Stimulated activated CD8-positive, alpha-beta memory T cell treated with anti-CD3 and anti-CD28 coated beads, Interleukin-15, amount 100 ng/mL, for 48 hours (primary cell): ENCODE measurements at places on chromosomes 2 and 18.
A peak's percentile ranks its signal among the peaks of the same experiment; 100 is the strongest.

- DNase-seq, result no peak
Measured at GRCh38 chr2:31286961-31287550, 53.1 kb downstream of the EHD3 start.

GRCh38 chr2:31032475-31032874, 105.8 kb downstream of the GALNT14 start:
- DNase-seq, result no peak

- no peak for DNase-seq
Measured at GRCh38 chr2:213455316-213456008, 171.2 kb downstream of the SPAG16 start.

DNA sequence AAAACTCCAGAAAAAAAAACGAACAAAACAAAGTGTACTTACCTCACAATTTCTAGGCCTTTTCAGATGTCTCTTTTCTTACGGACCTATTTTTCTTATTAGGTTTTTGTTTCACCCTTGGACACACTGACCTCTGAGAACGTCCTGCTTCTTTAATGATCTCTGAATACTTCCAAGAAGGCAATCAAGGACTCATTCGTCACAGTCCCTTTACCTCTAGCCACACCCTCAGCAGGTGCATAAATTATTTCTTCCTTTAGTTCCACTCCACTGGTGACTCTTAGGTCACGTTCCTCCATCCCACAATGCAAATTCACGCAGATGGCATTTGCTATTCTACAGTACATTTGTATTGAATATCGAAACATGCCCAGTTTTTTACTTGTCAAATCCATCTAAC, 21.9 kb downstream of the PELI1 start:
- DNase-seq, result no peak

- DNase-seq, result no peak
Measured at GRCh38 chr2:66775730-66776422, 341.0 kb downstream of the MEIS1 start.

DNA sequence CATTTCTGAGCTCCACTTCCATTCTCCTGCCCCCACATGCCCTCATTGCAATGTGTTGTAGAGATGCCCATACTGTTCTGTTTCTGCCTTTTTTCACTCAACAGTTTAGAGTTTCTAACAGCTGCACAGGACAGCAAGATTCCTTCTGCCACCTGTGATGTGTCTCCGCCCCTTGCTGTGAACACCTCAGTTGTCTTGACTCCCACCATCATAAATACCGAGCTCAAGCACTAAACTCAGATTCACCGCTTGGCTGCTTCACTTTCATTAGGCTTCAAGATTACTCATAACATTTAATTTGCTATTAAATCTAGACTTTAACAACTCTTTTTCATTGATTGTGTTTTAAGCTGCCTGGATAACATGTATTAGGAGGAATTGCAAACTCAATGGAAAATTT, 141.0 kb downstream of the MAP2 start:
- DNase-seq, result no peak

DNA sequence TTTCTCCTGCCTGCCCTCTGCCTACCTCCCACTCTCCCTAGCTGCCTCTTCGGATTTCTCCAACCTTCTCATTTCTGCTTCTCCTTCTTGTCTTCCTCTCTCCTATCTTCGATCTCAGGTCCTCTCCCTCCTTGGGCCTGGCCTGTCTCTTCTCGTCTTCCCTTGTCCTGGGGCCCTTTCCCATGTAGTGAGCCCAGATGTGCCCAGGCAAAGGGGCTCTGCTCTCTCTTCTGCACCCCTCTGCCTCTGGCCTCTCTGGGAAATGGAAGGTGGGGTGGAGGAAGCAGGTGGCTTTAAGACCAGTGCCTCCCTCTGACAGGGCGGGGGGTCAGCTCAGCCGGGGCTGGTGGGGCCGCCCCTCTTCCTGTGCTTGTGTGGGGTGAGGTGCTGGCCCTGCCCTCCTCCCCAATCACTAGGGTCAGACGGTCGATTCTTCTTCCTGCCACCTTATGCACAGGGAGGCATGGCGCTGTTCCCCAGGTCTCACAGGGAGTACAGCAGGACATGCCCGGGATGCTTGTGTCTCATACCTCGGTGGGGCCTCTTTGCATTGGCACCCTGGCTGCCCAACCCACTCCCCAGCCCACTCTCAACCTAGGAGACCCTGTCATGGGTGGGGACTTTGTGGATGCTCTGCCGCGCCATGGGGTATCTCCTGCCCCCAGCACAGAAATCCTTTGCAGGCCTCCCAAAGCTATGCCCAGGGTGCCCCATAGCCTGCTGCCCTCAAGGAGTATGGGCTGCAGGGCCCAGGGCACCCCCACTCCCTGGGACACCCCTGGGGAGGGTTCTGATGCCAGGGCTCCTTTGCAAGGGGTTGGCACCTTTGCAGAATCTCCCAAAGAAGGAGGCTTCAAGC, 213.8 kb upstream of the HAAO start:
- no peak for DNase-seq

GRCh38 chr2:202774104-202774503, 97.5 kb downstream of the ICA1L start:
- DNase-seq, result no peak

DNA sequence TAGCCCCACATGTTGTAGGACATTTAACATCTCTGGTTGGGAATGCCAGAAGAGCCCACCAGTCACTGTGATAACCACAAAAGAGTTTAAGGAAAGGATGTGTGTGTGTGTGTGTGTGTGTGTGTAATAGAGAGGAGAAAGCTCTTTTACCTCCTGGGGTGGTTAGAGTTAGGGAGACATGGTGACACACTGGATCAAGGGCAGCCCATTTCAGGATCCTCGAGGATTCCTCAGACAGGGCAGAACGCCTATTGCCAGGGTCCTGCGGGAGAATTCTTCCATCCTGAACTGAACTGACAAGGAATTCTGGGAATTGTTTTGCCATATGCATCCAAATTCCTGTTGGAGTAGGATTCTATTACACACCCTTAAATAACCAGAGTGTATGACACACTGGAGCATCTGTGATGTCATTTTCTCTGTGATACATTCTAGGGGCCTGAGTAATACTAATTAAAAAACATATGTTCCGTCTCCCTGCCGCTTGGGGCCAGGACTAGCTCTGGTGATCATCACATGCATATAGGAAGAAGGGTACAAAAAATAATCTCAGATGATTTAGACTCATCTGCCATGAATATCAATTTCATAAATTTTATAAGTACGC, 156.4 kb upstream of the MMADHC start:
- DNase-seq, result no peak

GRCh38 chr2:68730828-68731227, 3.8 kb upstream of the ARHGAP25 start:
- DNase-seq, result no peak

DNA sequence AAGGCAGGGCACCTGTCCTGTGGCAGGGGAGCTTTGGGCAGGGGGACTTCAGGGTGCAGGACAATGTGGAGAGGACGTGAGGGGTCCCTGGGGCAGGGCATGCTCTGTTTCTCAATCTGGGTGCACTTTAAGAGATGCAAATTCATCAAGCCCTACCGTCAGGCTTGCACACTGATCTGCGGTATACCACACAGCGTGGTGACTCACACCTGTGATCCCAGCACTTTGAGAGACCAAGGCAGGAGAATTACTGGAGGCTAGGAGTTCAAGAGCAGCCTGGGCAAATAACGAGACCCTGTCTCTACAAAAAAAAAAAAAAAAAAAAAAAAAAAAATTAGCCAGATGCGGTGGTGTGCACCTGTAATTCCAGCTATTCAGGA, 10.2 kb upstream of the GPC1 start:
- DNase-seq, result no peak

GRCh38 chr18:11995445-11996189, 14.3 kb downstream of the IMPA2 start:
- DNase-seq, result no peak

DNA sequence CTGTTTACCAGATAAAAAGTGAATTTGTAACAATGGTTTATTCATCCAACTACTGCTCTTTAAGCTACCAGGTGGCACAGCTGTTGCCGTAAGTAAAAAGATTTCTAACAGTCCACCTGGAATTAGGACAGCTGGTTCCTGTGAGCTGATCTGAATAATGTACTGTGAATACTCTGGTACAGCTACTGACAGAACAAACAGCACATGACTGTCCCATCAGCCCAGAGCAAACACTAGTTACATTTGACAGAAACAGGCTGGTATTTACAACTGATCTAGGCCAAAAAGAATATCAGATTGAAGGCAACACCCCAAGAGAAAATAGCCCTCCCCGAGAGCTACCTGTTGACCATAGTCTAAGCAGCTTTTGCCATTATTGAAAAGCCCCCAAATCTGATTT, 840.4 kb downstream of the CPS1 start:
- no peak for DNase-seq

DNA sequence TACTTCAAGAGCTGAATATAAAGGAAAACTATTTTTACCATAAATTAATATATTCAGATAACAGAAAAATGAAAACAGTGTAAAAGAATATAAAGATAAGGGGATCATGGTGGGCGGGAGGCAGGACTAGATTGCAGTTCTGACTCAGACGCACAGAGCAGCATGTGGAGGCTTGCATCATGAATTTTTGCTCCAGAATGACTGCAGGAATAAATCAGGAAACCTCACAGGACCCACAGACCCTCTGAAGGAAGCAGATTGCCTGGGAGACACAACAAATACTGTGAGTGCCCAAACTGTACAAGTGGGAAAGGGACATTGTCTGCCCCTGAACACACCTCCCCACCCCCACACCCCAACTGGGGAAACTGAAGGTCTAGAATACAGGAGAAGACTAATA, 19.2 kb upstream of the SIGLEC15 start:
- no peak for DNase-seq

DNA sequence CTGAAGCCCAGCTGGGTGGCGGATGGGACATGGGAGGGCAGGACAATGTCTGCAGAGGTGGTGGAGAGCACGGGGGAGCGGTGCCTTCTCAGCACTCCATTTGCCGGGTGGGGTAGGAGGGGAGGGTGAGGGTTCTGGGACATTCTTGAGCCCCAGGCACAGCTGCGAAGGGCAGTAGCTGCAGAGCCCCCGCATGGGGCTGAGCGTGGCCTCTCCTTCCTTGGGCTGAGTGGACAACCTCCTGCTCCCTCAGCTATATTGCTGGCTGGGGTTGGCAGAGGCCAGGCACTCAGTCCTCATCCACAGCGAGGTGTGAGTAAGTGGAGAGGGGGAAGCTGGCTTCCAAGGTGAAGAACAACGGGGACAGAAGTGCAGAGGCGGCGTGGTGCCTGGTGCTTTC, 50.1 kb downstream of the RHOB start:
- no peak for DNase-seq

DNA sequence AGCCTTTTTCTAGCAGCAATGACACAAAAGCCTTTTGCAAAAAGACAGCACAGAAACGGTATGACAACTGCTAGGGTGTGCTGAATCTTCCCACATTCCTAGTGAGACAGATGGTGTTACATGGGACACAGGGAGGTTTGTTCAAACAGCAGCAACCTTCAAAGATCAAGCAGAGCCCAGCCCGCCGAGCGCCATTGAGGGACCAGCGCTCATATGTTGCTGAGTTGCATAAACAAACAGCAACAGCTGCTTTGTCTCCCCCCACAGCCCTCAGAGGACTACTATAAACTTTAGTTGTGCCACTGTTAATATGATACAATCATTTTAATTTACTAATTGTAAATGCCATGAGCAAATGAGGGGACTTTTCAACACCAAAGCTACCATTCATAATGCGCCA, 117.7 kb downstream of the ZEB2 start:
- no peak for DNase-seq

DNA sequence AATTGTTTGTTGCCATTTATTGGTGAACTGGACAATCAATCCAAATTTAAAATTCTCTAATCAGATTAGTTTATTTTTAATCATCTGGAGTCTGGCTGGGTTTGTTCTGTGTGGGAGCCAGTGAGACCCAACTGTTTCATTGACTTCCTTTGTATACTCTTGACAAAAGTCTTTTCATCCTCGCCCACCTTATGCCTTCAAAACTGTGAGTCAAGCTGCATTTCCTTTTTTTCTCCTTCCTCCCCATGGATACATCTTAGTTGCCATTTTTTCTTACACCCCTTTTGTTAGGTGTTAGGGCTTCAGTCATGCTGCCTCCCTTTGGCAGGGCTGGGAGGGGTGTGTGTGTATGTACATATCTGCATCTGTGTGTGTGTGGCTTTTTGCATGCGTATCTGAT, 117.6 kb downstream of the PRKCE start:
- no peak for DNase-seq

DNA sequence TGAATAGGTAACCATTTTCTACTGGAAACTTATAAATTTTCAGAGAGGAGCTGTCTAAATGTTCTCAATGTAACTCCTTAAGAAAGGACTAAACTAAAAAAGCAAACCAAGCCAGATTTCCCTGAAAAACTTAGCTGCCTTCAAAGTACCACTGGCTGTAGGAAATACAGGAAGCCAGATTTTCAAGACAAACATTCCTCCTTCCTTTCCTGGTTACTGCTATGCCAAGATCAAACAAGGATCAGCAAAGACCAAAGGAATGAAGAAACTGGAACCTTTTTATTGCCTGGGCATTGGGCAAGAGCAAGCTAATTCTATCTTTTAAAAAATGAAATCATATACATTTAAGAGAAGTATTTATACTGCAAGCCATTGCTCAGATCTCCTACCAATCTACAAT, 212.7 kb downstream of the DYM start:
- DNase-seq, result no peak

GRCh38 chr2:8719528-8719927, 37.7 kb downstream of the ID2 start:
- no peak for DNase-seq

DNA sequence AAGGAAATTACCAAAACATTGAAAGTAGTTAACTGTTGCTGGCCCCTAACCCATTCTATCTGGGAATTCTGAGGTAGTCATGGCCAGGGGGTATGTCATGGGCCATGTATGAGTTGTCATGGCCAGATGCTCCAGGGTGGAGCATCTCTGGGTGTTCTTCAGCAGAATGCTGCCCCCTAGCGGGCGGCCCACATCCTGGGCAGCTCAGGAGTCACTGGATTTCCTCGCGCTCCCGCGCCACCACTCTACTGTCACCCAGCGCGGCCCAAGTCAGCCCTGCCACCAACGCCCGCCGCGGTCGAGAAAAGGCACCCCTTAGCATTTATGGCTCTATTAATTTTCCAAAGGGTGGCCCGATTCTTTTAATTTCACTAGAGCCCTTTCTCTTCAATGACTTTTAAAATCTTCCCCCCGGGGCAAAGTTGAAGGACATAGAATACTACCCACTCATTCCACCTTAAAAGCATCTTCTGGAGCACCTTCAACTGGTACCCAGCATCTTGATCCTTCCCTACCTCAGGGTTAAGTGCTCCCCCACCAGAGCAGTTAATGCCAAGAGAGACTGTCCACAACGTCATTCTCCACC, 41.6 kb downstream of the PKDCC start:
- DNase-seq, result peak; percentile 56

- DNase-seq, result peak; percentile 38
Measured at GRCh38 chr2:8049851-8050571, 631.8 kb upstream of the ID2 start.
